DND-41 (cell line): ENCODE measurements at places on chromosomes 7 and 10.
A peak's percentile ranks its signal among the peaks of the same experiment; 100 is the strongest.

- DNase-seq, result no peak
Observed at GRCh38 chr7:45367026-45367425, 207.1 kb upstream of the ADCY1 start.

DNA sequence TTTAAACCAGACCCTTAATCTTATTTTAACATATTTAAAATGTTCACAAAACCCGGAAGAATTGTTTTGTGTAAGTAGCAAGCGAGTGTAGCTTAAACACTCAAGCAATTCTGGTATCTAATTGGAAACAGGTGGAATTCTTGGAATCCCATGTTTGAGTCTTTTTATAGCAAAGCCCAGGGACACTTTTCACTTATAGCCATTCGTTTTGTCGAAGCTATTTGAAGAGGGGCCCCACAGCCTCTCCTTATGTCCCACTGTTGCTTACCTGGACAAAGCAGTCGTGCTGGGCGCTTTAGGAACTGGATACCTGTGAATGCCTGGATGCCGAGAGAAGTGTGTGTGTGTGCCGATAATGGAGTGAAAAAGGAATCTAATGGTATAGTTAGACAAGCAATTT, 3.3 kb downstream of the CUX1 start:
- no peak for DNase-seq

GRCh38 chr7:55026086-55026790, 7.4 kb downstream of the EGFR start:
- no peak for DNase-seq

GRCh38 chr7:70855373-70855772, 276.6 kb upstream of the GALNT17 start:
- DNase-seq, result no peak

DNA sequence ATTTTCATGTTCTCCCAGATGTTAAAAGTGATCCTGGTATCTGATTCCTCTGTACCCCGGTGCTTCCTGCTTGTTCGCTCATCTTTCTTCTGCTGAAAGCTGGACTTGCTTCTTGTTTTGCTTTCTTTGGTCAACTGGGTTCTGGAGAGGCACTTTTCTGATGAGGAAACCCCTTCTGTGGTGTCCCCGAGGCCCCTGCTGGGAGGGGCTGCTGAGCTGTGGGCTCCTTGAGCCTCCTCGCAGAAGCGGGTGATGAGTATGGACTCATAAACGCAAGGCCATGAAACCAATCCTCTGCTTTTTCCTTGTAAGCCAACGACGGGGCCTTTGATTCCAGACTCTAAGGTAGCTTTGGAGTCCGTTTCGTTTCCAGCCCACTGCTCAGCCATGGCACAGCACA, 7.8 kb downstream of the WIPI2 start:
- DNase-seq, result no peak

GRCh38 chr10:36367362-36367761, 725.3 kb upstream of the FZD8 start:
- DNase-seq, result no peak

GRCh38 chr10:18647945-18648344, 3.4 kb downstream of the NSUN6 start:
- DNase-seq, result no peak

GRCh38 chr7:131164025-131164925, 163.4 kb upstream of the MKLN1 start:
- no peak for DNase-seq

DNA sequence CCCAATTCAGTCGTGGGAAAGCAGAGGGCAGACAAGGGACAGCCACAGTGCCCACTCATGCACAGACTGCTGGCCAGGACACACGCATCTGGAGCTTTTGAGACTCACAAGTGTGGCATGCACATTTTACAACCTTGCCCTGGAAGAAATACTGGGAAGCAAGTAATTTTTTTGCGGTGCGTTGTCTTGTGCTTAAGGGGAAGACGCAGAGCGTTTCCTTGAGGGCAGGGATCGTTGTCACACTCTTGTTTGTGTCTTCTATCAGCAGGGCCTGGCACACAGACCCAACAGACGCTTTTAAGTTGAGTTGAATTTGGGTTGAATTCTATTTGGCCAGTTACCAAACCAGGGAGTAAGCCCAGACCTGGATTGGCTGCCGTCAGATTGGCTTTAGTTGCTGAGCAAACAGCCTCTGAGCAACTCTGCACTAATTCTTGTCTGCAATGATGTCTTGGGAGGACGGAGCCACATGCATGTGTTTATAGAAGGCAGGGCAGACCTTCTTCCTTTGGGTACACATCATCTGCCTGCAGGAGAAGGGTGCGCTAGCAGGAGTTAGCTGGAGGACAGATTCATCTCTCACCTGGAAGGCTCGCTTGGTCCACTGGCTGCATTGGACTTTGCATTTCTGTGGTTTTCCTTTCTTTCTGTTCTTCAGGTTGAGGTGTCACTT, 38.4 kb downstream of the IL2RA start:
- DNase-seq, result no peak

- no peak for DNase-seq
Observed at GRCh38 chr7:120586571-120586970, 271.4 kb downstream of the TSPAN12 start.

DNA sequence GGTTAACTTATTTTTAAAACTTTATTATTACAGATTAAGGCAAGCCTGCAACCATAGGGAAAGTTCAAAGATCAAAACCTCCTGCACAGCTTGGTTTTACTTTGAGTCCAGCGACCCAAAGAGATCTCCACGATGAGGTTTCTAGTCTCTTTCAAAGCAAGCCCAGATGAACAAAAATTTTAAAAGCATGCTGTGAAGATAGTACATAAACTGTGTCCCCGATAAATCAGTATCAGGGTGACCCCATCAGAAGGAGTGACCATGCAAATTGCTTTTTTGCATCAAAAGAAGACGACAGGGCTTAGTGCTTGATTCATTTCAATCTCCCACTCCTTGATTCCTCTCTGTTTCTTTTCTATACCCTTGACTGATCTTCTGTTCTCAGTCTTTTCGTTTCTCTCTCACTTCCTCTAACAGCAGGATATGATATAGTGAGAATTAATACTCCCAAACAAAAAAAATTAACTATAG, 16.0 kb upstream of the DNTT start:
- DNase-seq, result no peak

- DNase-seq, result peak; percentile 10
Observed at GRCh38 chr10:78250313-78251015, 216.8 kb downstream of the RPS24 start.

DNA sequence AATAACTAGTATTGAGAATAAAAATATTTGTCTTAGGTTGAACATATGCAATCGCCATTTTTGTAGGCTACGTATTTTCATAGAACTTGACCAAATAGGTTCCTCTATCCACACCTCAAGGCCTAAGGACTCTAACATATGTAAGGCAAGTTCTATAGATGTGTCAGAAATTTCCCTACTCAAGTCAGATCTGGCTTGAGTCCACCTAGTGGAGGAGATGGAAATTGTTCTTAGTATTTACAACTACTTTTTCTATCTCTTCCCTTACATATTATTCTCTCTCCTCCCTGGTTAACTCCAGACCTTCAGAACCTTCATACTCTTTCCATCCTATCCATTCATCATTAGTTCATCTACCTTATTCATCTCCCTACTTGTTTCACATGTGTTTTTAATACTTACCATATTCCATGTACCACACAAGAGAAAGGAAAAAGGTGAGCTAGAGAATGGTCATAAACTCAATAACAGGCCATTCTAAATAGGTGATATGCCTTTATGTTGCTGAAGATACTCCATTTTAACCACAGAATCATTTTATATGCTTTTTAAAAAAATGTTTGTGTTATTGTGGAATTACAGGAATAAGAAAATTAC, 174.5 kb upstream of the HDAC9 start:
- no peak for DNase-seq

GRCh38 chr10:25633542-25633941, 300.5 kb upstream of the MYO3A start:
- no peak for DNase-seq

DNA sequence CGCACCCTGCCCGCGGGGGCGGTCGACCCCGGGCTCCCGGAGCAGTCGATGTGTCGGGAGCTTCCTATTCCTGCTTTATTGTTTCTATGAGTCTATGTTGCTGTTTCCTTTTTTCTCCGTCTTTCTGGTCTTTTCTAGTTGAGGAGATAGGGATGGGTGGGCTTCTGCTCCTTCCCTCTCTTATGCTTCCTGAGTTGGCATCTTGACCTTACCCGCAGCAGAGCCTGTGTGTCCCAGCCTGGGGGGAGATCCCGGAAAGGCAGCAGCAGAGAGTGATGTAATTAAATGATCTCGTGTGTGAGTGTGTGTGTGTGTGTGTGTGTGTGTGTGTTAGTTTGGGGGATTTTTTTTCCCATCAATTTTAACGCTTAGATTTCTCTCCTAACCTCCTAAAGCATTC, 486 bp upstream of the SORCS1 start:
- DNase-seq, result no peak

DNA sequence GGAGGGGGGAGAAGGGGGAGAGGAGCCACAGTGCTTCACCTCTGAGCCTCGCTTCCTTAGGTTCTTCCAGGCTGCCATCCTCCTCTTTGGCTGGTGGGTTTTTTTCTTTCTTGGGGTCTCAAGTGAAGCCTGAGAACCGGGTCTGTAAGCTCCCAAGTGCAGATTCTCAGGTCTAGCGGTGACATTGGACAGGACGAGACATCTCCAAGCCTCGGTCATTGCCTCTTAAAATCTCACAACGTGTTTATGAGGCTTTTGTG, 817 bp upstream of the IL15RA start:
- no peak for DNase-seq

- peak; percentile 67 for DNase-seq
Observed at GRCh38 chr7:134327896-134328295, 11.2 kb upstream of the SLC35B4 start.

GRCh38 chr10:31912898-31913850, 15.5 kb downstream of the ARHGAP12 start:
- peak; percentile 39 for DNase-seq

GRCh38 chr10:3420527-3421469, 248.2 kb upstream of the PITRM1 start:
- no peak for DNase-seq

DNA sequence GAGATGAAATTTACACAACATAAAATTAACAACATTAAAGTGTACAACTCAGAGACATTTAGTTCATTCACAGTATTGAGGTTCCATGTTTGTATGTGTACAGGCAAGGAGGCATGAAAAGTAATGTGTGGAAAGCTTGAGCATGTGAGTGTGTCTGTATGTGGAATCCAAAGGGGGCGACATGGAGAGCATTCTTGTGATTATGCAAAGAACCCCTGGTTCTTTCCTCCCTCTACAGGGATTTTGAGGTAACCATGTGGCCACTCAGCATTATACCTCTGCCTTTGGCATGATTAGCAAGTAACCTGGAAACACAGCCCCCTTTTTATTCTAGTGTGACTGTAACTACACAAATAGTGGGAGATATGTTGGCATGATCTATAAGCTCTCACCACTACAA, 21.0 kb downstream of the OR2F1 start:
- no peak for DNase-seq

GRCh38 chr7:123809471-123809870, 35.5 kb upstream of the HYAL4 start:
- no peak for DNase-seq

- no peak for DNase-seq
Observed at GRCh38 chr7:48042636-48043035, 7.3 kb downstream of the C7orf57 start.

GRCh38 chr10:124105045-124105444, 11.6 kb upstream of the CHST15 start:
- no peak for DNase-seq

DNA sequence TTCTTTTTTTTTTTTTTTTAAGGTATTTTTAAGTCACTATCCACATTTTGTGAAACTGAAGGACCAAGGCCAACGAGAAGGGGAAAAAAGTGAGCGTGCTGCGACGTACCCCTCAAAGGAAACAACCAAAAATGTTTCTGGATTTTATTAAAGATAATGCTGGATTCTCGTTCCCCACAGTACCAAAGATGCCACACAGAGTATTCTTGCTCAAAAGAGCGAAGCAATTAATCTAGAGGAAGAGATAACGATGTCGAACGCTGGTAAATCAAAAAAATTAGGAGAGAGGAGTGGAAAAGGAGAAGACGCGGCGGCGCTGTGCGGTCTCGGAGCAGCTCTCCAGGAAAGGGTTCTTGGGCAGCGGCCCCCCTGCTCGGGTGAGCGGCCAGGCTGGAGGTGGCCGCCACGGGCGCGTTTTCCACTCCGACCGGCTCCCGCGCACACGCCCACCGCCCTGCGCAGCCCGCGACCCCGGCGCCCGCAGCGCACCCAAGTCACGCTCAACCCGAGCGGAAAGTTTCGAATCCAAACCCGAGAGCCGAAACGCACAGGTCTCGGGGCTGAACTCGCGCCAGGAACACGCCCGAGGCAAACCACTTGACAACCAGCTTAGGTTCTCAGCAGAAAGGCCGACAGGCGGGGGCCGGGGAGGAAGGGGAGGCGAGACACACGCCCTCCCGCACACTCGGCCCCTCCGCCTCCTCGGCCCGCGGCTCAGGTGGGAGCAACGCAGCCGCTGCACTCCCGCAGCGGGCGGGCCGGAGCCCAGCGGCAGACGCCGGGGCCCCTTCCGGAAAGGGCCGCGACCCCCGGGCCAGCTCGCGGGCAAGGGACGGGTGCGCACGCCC, 989 bp downstream of the SRPK2 start:
- peak; percentile 59 for DNase-seq

GRCh38 chr7:16015981-16016380, 329.5 kb upstream of the MEOX2 start:
- DNase-seq, result no peak

DNA sequence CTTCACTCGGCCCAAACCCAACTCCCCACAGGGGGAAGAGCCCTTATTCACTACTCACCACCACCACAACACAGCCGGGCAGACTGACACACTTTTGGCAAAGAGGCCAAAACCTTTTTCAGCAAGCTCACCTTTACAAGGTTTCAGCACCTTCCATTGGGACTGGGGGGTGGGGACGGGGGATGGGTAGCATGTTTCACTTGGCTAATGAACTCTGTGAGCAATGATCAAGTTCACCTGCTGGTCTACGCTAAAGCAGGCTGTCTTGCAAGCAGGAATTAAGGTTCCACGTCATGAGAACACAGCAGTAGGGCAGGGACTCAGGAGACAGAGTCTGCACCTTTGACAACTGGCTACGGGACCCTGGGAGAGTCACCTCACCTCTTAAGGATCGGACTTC, 7.0 kb downstream of the FAM53B start:
- no peak for DNase-seq

GRCh38 chr7:96224685-96225084, 97.2 kb downstream of the SLC25A13 start:
- no peak for DNase-seq

DNA sequence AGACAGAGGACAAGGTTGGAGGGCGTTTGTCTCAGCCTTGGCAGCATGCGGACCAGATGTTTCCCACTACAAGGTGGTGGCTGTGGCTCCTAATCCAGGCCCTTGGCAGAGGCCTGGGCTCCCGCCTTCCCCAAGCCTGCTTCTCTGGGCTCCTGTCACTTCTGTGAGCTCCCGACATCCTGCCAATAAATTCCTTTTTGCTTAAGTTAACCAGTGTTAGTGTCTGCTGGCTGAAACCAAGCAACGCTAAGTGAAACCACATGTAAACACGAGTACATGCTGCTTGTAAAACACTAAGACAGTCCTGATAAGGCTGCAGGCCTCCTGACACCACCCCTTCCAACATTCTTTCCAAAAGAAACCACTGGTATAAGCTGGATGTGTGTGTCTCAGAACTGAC, 263.6 kb upstream of the ZMIZ1 start:
- no peak for DNase-seq

GRCh38 chr7:13414181-13414580, 575.3 kb downstream of the ETV1 start:
- DNase-seq, result no peak
